ENCODE measurements at places on chromosomes 7 and 10. TPM values are rescaled to one million over a fixed set of nuclear protein-coding genes. Genes with fewer than 3 reads are reported as not detected.

Gene PIK3AP1
- polyA plus RNA-seq, result not detected

Gene TBXAS1
- 2.8 TPM for polyA plus RNA-seq

Gene LIPF
- not detected for polyA plus RNA-seq

Gene EGR2
- polyA plus RNA-seq, result not detected

Gene NME8
- polyA plus RNA-seq, result not detected
